ENCODE measurements at places on chromosomes 4 and X.
A peak's percentile ranks its signal among the peaks of the same experiment; 100 is the strongest.

GRCh38 chrX:13086076-13086475 lies 41.7 kb upstream of the FAM9C start:
- no peak for DNase-seq

GRCh38 chr4:73127839-73128453 lies 58.4 kb upstream of the COX18 start:
- DNase-seq, result no peak

DNA sequence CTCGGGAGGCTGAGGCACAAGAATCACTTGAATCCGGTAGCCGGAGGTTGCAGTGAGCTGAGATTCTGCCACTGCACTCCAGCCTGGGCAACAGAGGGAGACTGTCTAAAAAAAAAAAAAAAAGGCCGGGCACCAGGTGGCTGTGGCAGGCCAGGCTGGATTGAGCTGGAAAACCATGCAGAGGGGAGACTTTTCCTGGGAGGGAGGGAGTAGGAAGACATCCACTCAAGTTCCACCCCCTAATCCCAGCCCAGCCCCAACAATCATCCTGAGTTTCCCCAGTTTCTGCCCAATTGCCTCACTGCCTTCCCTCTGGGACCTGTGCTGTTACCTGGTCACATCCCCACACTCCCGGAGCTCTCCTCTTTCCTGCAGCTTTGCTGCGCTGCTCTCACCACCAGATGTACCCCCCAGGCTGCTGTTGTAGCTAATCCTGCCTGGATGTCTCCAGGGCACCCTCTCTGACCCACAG lies 9.0 kb upstream of the TSPYL2 start:
- DNase-seq, result no peak

GRCh38 chr4:185471235-185472102 lies at the start of gene CCDC110:
Gene CCDC110 (minus strand): TSS chr4:185471733. CDS start chr4:185471683, 50 bp downstream.
- peak; percentile 77 for DNase-seq

GRCh38 chr4:12555011-12555410 lies 929.1 kb downstream of the RAB28 start:
- no peak for DNase-seq

- no peak for DNase-seq
Observed at GRCh38 chr4:169975838-169976796, 50.1 kb downstream of the MFAP3L start.

DNA sequence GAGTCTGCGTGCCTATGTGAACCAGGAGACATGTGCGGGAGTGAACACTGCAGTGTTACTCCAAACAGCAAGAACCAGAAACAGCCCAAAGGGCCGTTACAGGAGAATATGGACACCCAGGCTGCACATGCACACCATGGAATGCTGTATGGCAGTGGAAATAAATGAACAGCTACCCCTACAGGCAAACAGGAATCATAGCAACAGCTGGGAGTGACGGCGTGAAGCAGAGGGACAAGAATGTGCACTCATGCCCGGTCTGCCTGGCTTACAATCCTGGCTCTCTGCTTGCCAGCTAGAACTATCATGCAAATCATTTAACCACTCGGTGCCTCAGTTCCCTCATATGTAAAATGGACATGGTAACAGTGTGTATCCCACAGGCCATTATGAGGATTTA lies 16.6 kb downstream of the GPKOW start:
- no peak for DNase-seq

- no peak for DNase-seq
Observed at GRCh38 chrX:68462197-68462596, 28.9 kb upstream of the OPHN1 start.

DNA sequence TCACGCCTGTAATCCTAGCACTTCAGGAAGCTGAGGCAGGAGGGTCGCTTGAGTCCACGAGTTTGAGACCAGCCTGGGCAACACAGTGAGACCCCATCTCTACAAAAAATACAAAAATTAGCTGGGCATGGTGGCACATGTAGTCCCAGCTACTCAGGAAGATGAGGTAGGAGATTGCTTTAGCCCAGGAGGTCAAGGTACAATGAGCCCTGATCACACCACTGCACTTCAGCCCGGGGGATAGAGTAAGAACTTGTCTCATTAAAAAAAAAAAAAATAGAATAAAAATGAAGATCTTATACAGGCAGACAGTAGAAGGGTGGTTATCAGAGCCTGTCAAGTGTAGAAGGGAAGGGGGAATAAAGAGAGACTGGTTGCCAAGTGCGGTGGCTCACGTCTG lies 116.9 kb downstream of the PDS5A start:
- no peak for DNase-seq

GRCh38 chr4:70666369-70666768 lies at the start of gene JCHAIN:
Gene JCHAIN (minus strand): TSS chr4:70666508. CDS start chr4:70666490, 18 bp downstream.
- no peak for DNase-seq

- no peak for DNase-seq
Observed at GRCh38 chrX:3820167-3820566, 106.7 kb upstream of the PRKX start.

- DNase-seq, result no peak
Observed at GRCh38 chrX:15173411-15173810, 96.5 kb downstream of the ASB9 start.

GRCh38 chrX:41084044-41084892 lies 977 bp upstream of the USP9X start:
- peak; percentile 100 for DNase-seq

DNA sequence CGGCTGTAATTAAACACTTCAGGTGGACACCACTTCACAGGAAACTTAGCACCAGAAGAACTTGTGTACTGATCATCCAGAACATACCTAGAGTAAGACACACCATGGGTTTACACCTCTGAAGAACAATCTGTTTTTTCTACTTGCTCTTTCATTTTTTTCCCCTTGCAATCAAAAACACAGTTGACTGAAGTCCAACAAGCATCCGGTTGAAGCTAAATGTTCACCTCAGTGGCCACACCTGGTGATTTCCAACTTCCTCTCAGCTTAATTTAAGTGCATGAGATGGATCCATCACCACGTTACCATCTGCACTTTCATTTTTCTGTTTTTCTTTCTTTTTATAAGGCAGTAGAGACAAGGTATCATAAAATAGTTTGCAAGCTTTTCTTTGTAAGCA lies 4.9 kb upstream of the TXK start:
- DNase-seq, result no peak

GRCh38 chr4:37762294-37762990 lies 64.0 kb upstream of the PGM2 start:
- DNase-seq, result peak; percentile 65

GRCh38 chr4:64617800-64618199 lies 208.6 kb upstream of the TECRL start:
- DNase-seq, result no peak

DNA sequence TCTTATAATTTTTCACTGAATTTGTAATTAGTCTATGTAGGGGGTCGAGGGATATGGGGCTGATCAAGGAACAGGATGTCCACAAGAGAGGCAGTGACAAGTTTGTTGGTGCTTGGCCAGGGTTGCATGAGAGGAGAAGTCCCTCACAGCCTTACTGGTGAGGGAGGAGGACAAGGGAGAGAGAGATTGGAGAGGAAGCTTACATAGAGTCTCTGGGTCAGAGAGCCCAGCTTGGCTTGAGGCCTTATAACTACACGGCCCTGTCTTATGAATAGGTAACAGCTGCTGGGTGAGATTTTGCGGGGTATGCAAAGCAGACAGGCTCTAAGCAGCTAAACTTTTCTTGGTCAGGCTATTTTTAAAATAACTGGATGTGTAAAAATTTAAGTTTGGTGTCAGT lies 37.9 kb upstream of the OTUD4 start:
- DNase-seq, result no peak

GRCh38 chr4:66736606-66737005 lies 808.7 kb downstream of the CENPC start:
- no peak for DNase-seq

DNA sequence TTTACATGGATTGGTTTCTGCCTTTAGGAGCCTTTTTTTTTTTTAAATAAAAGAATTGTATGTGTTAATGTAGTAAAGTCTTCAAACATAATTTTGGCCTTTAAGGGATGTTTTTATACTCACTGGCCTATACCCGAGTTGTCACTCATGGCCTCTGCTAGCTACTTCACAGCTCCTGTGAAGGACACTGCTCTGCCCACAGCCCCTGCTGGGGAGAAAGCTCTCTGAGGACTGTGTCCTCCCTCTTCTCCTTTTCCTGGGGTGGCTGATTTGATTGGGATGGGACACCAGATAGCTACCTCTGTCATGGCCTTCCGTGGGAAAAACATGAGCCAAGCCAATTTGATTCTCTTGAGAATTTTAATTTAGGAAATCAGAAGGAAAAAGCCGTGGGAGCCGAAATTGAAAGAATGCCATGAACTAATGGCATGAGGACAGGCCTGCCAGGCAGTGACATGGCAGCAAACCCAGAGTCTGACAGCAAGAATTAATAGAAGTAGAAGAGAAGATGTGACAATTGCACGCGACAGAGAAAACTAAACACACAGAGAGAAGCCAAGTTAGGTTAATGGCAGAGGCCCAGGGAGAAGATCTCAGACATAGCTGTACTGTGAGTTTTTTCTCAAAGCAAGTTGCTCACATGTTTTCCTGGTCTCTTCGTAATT lies 81.4 kb downstream of the ARHGAP10 start:
- no peak for DNase-seq

- DNase-seq, result peak; percentile 3
Observed at GRCh38 chrX:40897718-40898270, 162.5 kb upstream of the MED14 start.

DNA sequence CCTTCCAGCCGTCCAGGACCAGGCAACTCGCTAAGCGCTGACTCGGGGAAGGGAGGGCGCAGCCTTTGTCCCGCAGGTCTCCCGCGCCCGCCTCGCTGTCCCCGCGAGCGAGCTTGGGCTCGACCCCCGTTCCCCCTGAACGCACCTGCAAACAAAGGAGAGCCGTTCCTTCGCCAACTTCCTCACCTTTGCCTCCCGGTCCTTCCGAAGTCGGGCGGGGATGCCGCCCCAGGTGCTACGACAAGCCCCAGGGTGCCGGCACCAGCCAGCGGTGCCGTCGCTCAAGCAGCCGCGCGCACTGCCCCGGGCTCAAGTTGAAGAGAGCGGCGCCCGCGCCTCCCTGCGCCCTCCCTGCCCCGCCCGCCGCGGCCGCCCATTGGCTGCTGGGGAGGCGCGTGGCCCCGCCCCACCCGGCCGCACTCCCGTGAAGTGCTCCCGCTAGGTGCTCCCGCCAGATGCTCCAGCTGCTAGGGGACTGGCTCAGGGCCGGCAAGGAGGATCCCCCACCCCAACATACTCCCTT lies 107.1 kb downstream of the NSUN7 start:
- no peak for DNase-seq

DNA sequence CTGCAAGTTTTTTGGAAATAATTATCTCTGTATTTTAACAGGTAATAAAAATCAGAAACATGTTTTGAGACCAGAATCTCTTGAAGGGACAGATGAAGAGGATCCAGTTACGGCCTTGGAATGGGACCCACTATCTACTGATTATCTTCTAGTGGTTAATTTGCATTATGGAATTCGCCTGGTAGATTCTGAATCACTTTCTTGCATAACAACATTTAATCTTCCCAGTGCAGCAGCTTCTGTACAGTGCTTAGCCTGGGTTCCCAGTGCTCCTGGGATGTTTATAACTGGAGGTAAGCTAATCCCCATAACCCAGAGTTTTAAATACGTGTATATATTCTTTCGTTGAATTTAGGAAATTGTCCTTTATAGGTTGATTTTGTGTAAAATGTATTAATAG lies 59.4 kb downstream of the WDR17 start:
- no peak for DNase-seq

DNA sequence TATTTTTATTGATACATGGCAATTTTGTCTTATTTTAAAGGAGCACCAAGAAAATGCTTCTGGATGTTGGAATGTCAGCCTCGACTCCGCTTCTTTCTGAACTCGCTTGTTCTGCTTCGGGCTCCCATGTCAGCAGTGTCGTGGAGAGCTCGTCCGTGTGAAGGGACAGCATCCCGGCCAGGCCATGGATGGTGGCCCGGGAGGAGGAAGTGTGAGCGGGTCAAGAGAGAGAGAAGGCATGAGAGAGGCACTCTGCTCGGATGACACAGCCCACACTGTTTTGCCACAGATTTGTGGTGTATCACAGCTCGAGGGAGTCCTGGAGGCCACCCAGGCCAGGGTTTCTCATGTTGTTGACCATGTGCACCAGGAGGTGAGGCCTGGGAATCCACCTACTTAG lies 107.0 kb downstream of the TRAPPC11 start:
- no peak for DNase-seq

All from hematopoietic multipotent progenitor cell (in vitro differentiated cells).